ENCODE measurements at places on chromosomes 11 and 22.

DNA sequence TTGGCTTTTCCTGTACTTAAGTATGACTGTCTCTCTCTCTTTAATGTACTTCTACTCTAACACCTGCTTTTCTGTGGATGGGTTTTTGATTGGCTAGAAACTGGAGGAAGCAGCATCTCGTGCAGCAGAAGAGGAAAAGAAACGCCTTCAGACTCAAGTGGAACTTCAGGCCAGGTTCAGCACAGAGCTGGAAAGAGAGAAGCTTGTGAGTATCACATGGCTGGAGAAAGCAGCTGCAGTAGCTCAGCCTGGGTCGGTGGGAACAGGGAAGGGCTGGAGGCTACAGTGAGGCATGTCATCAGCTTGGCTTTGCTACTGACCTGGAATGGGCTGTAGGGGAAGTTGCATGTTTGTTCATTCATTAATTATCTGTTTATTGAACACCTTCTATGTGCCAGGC lies 74.2 kb downstream of the SWAP70 start:
- peak; percentile 44 for DNase-seq

DNA sequence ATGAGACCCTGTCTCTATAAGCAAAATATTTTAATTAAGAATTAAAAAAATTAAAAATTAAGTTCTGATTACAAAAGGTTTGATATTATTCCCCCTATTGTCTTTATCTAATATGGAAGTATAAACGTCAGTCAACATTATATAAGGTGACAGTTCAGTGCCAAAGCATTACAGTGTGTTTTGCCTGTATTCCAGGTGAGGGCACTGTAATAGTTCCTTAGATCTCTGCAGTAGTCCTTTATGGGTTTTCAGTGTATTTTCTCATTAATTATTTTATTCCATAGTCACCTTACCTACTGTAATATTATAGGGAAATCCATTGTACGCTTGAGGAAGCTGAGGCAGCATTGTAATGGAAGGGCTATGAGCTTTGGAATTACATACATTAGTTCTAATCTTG lies 33.0 kb downstream of the FAR1 start:
- DNase-seq: no peak

DNA sequence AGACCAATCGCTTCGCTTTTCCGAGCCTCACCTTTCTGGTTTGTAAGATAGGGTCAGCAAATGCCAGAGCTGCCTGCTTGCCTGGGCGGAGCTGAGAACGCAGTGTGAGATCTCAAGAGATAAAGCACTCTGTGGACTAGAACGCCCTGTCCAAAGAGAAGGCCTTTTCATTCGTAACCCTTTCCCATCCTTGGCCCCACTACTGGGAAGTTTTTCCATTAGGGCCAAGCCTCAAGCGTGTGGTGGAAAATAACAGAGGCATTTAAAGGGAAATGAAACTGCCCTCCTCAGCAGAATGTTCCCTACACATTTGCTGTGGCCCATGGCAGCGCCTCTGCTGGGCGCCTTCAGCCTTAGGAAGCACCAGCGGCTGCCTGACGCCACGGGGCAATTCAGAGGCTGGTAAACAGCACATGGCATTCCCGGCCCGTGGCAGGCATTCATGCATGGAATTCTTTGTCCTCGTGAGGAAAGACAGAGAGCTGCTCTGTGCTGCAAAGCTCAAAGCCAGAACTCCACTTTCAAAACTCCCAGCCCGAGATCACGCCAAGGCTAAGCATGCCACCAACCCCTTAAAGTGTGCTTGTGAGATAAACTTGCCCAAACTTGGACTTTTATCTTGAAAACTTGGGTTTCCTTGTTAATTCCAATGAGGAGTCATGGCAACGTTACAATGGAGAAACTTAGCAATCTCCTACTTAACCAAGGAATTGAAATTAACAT lies 38.1 kb downstream of the AHNAK start:
- DNase-seq: no peak

DNA sequence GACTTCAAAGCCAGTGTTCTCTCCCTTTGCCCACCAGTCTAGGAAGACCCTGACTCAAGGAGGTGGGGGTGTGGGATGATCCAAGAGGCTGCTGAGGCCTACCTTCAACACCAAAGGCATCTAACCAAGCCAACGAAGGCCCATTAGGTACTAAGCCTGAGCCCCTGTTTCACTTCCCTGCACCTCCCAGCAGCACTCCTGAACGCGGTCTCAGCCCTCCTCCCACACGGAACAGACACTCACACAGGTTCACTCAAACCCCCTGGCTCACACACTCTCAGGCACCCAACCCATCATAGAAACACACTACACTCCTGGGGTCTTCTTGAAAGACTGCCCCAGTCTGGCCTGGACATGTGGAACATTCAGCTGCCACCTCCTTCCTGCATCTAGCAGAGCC lies 40.7 kb downstream of the SLC22A12 start:
- DNase-seq: no peak

DNA sequence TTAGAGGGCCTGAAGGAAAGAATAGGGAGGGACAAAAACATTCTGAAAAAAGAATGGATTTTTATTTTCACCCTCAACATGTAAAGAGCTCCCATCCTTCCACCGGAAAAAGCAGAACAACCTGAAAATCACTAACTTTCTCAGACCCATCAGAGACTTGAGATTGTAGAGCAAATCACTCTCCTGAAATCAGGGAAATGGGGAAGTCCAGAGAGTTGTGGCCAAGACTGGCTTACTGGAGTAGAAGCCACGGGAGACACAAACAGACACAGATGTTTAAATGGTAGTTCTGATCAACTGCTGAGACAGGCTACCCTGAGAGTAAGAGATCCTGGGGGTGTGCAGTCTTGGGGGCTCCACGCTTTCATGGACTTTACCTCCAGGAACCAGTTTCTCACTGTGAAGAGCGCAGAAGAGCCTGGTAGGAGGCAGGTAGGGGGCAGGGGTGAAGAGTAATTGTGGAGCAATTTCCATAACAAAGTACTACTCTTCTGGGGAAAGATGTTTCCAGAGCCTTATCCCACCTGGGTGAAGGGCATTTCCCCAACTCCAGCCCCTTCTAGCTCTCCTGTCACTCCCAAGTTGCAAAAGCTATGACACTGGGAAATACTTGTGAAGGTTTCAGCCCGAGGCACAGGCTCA lies 47.1 kb downstream of the ASCL2 start:
- DNase-seq: peak; percentile 10

DNA sequence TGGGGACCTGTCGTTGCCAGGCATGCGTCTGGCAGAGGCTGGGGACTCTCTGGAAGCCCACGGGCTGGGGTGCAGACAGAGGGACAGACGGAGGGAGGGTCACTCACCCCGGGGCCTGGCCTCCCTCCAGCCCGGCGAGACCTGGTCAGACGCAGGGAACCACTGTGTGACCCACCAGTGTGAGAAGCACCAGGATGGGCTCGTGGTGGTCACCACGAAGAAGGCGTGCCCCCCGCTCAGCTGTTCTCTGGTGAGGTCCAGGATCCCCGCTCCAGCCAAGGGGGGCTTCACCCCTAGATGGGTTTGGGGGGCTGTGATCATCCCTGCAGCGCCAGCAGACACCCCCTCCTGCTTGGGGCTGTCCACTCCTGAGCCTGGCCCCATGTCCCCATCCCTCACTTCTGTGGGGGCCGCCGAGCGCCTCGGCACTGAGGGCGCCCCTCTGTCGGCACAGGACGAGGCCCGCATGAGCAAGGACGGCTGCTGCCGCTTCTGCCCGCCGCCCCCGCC lies 23.6 kb upstream of the MUC5B start:
- no peak for DNase-seq

- DNase-seq: no peak
Observed at GRCh38 chr11:78834886-78835285, 260.2 kb upstream of the NARS2 start.
